Spinal cord (tissue), 10 donors: ENCODE measurements at places on chromosomes 3 and 15.

DNA sequence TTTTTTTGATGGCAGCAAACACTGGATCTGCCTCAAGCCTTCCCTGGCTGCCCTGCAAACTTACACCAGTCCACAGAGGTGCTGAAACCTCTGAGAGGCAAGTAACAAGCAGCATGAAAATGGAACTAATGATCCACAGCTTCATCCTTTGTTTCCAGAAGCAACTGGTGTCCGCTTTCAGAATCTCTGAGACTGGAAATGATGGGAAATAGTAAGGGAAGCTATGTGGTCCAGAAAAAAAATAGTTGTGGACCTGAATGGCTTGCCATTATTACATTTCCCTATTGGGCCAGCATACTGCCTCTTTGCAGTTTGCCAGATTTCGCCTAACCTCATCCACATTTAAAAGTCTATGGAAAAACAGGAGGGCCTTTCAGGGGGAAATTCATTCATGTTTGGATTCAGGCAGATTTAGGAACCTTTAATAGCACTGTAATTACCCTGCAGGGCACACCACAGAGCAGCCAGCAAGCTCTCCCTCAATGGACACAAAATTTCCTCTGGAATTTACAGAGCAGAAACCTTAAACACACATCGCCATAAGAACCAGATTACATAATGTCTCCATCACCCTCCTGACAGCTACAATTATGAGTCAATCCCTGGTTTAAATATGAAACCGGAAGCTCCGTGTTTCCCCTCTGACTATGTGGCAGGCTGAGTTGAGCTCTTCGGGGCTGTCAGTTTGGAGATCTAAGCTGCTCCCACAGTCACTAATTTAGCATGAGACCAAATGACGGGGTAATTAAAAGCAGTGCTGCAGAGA is 134.4 kb downstream of the TMCO5A start:
- DNase-seq: peak; percentile 31

- no peak for DNase-seq
Measured at GRCh38 chr3:4866866-4867265, 112.4 kb upstream of the BHLHE40 start.

DNA sequence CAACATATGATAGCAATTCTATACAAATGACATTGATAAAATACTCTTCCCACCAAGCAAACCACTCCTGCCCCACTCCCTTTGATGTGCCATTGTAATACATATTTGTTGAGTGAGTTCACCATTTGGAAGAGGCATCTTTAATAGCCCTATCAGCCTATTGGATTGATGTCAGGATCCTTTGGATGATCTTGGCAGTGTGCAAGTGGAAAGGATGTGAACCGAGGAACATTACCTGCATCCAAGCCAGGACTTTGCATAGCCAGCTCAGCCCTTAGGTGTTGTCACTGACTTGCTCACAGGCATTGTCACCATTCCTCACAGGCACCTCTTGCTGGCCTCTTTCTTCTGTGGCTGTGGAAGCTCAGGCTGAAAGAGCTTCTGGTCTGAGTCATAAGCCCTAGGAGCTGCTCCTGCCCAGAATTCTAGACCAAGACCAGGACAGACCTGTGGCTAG is 16.5 kb upstream of the TIMP4 start:
- no peak for DNase-seq

DNA sequence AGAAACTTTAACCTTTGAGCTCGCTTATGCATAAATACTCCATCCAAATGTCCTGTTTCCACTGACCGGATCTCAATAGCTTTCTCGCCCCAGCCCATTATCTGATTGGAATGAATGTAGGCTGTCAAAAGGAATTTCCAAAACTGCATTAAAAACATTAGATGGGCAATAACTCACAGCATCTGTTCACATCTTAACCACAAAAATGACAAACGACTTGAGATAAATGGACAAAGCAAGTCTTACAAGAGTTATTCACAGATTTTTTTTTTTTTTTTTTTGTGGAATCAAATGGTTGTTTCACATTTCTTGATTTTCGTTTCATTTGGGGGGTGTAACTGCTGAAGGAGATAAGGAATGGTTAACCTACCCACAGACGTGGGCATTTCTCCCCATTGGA is 39.7 kb upstream of the SLC2A2 start:
- no peak for DNase-seq

GRCh38 chr3:155356594-155357370 is 63.3 kb upstream of the STRIT1 start:
- no peak for DNase-seq
